COR-L47 (cell line): ENCODE measurements at places on chromosomes 2 and 18.
A peak's percentile ranks its signal among the peaks of the same experiment; 100 is the strongest.

DNA sequence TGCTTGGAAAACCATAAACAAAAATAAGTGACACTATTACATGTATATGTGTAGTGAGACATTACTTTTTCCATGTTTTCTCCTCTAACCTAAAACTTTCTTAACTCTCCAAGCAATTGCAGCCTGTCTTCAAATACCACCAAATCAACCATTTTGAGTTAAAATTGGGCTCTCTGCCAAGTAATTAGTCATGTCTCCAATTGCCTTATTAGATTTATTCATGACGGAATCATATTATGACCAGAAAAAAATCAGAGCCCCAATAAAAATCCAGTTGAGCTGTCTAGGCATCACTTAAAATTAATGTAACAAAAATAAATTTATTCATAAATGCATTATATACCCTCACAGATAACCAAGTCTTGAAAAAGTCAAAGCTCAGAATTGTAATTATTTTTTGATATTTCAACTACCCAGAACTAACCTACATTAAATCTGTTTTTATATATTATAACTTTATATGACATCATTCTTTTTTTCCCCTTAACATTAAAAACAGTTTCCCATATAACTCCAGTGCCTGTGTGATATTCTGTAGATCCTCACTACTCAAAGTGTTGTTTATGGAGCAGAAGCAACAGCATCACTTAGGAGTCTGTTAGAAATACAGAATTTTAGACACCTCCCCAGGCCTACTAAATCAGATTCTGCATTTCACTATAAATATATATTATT lies 157.0 kb downstream of the ERBB4 start:
- peak; percentile 16 for DNase-seq

GRCh38 chr2:217573571-217573970 lies 429.2 kb downstream of the TNS1 start:
- no peak for DNase-seq

GRCh38 chr2:191759680-191760079 lies 81.7 kb downstream of the NABP1 start:
- no peak for DNase-seq

GRCh38 chr2:39622860-39623259 lies 42.9 kb upstream of the TMEM178A start:
- no peak for DNase-seq

DNA sequence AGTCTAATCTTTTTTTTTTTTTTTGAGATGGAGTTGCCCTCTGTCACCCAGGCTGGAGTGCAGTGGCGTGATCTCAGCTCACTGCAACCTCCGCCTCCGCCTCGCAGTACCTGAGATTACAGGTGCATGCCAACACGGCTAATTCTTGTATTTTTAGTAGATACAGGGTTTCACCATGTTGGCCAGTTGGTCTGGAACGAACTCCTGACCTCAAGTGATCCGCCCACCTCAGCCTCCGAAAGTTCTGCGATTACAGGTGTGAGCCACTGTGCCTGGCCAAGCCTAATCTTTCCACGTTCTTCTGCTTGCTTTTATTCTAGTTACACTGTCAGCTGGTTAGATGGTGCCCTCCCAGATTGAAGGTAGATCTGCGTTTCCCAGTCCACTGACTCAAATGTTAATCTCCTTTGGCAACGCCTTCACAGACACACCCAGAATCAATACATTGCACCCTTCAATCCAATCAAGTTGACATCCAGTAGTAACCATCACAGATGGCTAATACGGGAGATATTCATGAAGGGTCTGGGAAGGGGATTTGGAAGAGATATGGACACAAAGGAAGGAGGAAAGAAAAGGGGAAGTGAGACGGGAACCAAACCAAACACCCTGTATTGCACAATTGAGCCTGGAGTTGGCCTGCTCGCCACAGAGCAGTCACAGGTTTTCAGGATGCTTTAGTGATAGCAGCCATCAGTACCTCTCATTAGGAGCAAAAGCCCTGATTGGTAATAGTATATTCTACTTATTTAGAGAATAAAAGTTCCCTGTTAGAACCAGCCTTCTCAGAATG lies 229.8 kb downstream of the PIK3C3 start:
- DNase-seq = no peak

- DNase-seq = no peak
Measured at GRCh38 chr2:70608373-70608772, 54.7 kb upstream of the TGFA start.

- DNase-seq = no peak
Measured at GRCh38 chr2:142974288-142975024, 97.0 kb downstream of the KYNU start.

- peak; percentile 12 for DNase-seq
Measured at GRCh38 chr2:11517906-11518305, 15.9 kb upstream of the GREB1 start.

DNA sequence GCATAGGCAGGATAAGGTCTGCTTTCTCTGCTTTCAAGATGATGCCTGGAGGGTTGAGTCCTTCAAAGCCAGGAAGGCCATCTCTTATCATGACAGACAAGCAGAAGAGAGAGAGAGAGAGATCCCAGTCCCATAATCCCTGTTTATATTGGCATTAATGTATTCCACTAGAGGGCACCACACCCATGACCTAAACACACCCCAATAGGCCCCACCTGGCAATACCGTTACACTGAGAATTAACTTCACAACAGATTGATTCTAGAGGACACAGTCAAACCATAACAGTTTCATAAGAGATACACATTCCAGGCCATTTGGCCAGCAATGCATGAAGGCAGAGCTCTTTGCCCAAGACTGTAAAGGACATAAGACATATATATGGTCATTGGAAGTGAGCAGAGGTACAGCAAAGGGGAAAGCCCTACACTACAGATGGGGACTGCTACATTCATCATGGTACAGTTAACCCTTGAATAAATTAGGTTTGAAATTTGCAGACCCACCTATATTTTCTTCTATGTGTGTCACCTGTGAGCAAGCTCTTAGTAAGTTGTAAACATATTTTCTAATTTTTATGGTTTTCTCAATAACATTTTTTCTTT lies 1516.1 kb downstream of the RPIA start:
- DNase-seq = no peak

- no peak for DNase-seq
Measured at GRCh38 chr18:13513021-13513420, 213.3 kb downstream of the FAM210A start.

DNA sequence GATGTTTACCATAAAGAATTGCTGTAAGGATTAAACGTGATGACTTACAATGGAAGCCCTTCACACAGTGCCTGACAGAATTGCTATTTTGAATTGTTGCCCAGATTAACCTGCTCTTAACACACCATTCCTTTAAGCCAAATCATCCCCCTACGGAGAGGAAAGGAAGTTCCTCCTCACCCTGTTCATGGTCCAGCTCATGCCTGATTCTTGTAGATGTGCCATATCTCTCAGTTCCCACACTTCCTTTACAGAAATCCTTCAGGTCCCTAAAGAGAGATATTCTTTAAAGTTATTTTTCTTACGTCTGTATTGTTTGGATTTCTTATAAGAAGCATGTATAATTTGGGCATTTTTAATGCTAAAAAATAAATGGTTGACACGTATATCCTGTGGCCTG lies 127.5 kb upstream of the DAPL1 start:
- no peak for DNase-seq

DNA sequence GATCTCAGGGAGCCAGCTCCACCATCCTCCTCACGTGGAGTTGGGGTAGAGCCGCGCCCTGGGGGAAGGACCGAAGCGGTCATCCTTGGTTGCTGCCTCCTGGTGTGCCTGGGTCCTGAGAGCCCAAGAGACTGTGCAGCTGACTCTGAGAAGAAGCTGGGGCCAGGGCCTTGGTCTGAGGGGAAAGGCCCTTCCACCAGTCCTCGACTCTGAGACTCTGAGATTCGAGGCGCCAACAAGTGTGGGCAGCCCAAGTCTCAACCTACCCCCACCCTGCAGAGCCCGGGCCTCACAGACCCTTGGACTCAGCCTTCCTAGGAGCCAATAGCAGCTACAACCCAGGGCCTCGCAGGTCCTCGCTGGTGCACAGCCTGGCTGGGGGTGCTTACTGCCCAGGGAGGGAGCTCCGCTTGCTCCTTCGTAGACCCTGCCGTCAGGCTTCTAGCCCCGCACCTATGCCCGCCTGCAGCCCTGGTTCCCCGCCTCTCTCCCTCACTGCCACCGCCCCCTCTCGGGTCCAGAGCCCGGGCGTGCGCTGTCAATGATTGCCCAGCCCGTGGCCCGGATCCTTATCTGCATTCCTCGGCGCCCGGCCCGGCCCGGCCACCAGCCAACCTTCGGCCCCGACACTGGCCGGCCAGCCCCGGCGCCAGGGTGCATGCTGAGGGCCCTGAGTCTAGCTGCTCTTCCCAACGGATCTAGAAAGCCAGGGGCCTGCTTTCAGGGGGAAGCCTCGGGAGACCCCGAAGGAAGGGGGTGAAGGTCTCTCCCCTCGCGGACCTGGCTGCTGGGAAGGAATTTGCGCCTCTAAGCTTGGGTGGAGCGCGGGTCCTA lies 2.0 kb downstream of the IHH start:
- DNase-seq = no peak

GRCh38 chr2:10385501-10385900 lies 62.6 kb downstream of the ODC1 start:
- DNase-seq = no peak

GRCh38 chr2:20371323-20372025 lies 20.8 kb upstream of the PUM2 start:
- no peak for DNase-seq

- DNase-seq = no peak
Measured at GRCh38 chr2:202508686-202509085, 126.1 kb upstream of the FAM117B start.

- DNase-seq = no peak
Measured at GRCh38 chr2:214293593-214293992, 117.3 kb upstream of the VWC2L start.

GRCh38 chr2:152421521-152422370 lies 86.8 kb downstream of the FMNL2 start:
- DNase-seq = no peak

DNA sequence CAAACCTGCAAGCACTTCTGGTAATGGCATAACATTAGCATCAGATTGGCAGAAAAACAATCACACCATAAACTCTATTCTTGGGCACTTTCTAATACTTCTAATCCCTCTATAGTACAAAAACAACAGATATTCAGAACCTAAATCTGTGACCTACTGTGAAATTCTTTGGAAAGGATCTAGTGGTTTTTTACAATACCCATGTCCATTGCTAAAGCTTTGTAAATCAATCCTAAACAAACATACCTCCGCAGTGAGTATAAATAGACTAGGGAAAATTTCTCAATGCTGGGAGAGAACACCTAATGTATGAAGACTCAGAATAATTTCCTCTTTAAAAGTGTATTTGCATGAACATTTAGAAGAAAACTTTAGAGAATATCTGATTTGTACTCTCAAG lies 1098.5 kb upstream of the DDX18 start:
- no peak for DNase-seq

DNA sequence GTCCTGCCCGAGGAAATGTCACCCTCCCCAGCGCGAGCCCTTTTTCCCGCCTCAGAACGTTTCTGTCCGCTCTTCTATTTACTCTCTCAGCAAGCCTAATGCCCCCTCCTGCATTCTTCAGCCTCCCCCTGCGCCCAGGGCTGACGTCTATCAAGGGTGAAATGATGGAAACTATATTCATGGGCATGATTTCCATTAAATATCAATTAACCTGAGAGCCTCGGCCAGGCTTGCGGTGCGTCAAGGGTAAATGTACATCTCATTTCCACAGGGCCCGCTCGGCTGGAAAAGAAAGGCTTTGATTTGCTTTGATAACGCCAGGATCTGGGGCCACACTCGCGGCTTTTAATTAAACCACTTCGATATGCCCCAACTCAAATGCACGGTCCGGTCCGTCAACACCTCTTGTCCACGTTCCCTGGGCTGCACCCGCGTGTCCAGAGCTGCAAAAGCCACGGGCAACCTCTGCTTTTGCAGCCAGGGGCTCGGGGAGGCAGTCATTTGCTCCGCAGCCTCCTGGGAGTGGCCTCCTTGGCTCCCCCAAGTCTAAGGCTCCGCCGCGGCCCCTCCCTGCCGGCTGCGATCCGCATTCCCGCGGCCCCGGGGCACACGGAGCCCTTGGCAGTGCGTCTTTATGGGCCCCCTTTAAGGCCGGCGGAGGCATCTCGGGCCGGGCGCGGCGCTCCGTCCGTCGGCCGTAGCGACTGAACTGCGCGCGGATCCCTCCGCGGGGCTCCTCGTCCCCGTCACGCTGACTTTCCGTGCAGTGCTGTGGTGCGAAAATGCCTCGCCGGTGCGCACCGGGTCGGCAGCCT lies at the start of gene HOXD8:
Gene HOXD8, plus strand, starts transcription at position 724 of the 815 bp plus-strand sequence. CDS start 662 bp downstream, outside the sequence.
- peak; percentile 64 for DNase-seq

GRCh38 chr18:54119524-54120019 lies 104.9 kb downstream of the MBD2 start:
- DNase-seq = peak; percentile 73

- no peak for DNase-seq
Measured at GRCh38 chr18:69490813-69491212, 90.1 kb downstream of the DOK6 start.

- DNase-seq = no peak
Measured at GRCh38 chr2:26330604-26331003, 15.3 kb upstream of the SELENOI start.

DNA sequence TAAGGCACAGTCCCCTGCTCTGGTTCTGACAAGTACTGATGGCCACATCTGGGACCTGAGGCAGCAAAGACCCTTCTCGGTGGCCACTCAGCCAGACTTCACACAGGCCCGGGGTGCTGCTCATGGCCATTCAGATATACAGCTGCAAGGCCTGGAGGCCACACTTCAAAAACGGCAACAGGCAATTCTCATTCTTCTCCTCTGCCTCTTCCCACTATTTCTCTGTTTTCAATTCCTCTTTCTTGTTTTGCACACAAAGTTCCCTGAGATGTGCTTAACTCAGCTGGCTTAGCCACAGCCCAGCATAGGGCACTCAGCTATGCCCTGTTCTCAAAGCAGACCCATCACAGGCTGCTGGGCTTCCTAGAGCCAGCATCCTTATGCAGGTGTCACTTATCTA lies 29.9 kb downstream of the PTPN18 start:
- no peak for DNase-seq

GRCh38 chr2:28423856-28424605 lies 31.4 kb downstream of the FOSL2 start:
- no peak for DNase-seq

GRCh38 chr2:204343685-204344084 lies 201.6 kb upstream of the PARD3B start:
- DNase-seq = no peak

- DNase-seq = peak; percentile 87
Measured at GRCh38 chr2:174477759-174478158, 9.1 kb downstream of the GPR155 start.

GRCh38 chr2:69251943-69252342 lies 135.1 kb downstream of the GFPT1 start:
- no peak for DNase-seq

- no peak for DNase-seq
Measured at GRCh38 chr2:176101842-176102241, 2.2 kb downstream of the HOXD12 start.

DNA sequence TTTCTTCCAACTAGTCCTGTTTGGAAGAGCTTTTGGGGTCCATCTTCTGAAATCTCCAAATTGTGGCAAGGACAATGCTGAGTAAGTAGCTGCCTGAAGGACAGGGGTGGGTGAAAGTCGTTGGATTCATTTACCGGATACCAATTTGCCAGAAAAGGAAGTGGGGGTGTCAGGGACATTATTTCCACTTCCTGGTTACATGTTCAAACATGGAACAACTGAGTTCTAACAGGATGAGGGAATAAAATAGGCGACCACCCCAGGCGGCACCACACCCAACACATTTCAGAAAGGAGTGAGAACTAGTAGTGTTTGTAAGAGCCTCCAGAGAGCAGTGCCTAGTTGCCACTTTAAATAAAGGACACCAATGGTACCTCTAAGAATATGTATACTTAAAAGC lies 158.6 kb upstream of the SERTAD2 start:
- no peak for DNase-seq

- no peak for DNase-seq
Measured at GRCh38 chr2:70685771-70686171, 82.2 kb downstream of the ADD2 start.
